NCI-H1048 (cell line): ENCODE measurements at places on chromosomes 4 and X.

- DNase-seq = no peak
Measured at GRCh38 chr4:156362581-156362980, 408.9 kb upstream of the CTSO start.

- no peak for DNase-seq
Measured at GRCh38 chrX:21781525-21781924, 23.6 kb upstream of the SMPX start.

DNA sequence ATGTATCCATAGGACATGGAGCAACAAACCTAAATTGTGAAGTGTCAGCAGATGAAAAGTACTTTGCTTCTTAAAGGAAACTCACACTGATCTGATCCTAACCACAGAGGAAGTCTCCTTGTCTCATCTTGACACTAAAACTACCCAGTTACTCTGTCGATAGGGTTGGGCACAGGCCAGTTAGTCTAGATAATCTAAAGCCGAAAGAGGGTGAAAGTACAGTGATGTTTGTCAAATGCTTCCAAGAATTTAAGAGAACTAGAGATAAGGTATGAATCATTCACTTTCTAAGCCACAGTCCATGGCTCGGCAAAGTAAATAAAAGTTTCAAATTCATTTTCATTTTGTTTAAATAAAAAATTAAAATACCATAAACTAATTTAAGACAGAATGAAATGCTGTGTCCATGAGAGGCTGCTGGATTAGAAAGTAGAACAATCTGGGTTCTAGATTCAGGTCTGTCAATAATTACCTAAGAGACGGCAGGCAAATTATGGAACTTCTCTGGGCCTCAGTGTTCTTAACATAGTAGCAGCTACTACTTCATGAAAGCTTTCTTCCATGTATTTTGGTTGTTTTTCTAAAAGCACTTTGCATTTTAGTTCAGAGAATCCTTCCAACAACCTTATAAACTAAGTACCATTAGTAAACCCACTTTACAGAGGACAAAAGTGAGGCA is 176.7 kb downstream of the LDB2 start:
- no peak for DNase-seq

GRCh38 chrX:44305921-44306320 is 37.6 kb downstream of the EFHC2 start:
- no peak for DNase-seq

DNA sequence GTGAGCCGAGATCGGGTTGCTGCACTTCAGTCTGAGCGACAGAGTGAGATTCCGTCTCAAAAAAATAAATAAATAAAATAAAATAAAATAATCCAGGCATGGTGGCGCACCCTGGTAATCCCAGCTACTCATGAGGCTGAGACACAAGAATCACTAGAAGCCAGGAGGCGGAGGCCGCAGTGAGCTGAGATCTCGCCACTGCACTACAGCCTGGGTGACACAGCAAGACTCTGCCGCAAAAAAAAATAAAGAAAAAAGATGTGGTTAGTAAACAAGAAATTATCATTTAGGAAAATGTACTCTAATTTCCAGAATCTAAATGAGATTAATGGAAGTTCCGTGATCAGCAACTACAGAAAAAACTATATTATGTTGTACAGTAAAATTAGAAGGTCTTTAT is 14.5 kb upstream of the LRBA start:
- DNase-seq = no peak

GRCh38 chrX:16022580-16023200 is 100.7 kb upstream of the GRPR start:
- no peak for DNase-seq

DNA sequence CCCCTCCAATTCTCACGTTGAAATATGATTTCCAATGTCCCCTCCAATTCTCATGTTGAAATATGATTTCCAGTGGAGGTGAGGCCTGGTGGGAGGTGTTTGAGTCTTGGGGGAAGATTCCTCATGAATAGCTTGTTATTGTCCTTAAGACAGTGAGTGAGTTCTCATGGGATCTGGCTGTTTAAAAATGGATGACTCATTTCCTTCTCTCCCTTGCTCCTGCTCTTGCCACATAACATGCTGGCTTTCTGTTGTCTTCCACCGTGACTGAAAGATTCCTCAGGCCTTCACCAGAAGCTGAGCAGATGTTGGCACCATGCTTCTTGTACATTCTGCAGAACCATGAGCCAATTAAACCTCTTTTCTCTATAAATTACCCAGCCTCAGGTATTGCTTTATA is 346.8 kb upstream of the TECRL start:
- no peak for DNase-seq

- DNase-seq = no peak
Measured at GRCh38 chr4:60463857-60464502, 736.1 kb upstream of the ADGRL3 start.

DNA sequence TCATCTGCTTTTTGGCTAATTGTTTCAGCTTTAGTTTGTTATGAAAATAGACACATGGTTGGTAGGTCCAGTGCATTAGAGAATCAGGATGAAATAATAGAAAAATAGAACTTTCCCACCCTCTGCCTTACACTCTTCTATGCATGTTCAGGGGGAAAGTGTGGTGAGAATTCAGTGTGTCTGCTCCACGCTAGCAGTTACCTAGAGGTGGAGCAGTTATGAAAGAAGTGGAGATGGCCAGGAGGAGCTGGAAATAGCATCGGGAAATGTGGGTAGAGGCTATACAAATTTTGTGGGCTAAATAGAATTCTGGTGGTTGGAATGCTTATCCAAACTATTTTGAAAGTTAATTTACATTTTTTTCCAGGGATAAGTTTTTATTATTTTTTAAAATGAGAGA is 91.4 kb upstream of the MAD2L1 start:
- peak; percentile 1 for DNase-seq

GRCh38 chr4:152709675-152710438 is 30.1 kb upstream of the TMEM154 start:
- DNase-seq = no peak

DNA sequence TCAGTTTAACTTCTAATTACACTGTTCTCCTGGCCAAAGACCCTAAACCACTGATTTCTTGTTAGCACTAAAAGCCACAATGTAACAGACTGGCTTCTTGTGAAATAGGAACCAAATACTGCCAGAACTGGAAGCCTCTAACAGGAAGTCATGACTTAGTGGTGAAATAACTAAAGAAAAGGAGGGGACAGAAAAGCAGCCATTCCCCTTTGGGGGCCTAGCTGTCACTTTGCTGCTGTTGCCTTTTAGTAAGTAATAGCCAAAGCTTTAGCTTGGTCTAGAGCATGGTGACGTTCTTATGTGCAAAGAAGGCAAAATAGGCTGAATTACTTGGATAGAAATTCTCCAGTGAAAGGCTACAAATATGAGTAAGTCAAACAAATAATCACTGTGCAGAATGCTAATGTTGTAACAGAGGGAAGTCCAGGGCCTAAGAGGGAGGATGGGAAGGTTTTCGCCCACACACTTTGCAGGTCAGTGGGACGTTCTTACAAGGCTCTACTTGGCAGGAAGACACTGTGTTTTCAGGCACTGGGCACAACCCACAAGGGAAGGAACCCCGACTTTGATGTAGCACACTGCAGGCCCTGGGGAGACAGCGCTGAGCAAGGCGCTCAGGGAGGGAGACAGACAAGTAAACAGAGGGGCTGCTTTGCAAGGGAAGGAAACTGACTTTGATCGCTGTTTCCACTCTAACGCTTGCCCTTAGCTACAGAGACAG is 16.7 kb downstream of the GAB3 start:
- no peak for DNase-seq

GRCh38 chrX:13128104-13128503 is 83.7 kb upstream of the FAM9C start:
- DNase-seq = no peak

DNA sequence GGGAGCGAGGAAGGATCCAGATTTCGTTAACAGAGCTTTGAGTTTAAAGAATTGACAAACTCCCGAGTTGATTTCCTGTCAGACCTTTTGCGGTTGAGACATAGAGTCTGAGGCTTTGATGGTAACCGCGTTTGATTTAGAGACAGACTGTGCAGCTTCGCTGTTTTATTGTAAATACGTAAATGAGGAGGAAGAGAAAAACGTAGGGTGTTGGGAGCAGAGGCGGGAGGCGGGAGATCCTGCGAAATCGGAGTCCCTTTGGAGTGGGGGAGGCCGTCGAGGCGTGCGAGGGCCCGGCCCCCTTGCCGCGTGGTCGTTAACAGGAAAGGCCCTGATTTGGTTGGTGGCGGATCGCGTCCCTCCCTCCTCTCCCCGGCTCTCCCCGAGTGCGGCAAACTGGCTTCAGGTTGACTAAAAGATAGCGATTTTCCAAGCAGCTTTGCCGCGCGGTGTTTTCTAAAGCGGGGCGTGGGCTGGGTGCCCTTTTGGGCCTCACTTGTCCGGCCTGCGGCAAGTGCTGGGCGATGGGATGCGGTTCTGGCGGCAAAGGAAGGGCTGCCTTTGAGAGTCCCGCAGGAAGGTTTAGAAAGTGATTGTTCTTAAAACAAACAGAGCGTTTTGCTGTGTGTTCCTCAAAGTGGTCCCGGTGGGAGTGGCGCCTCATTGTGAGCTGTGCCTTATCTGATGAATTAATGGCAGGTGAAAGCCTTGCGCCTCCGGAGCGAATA is 857 bp downstream of the SCML1 start:
- DNase-seq = no peak

DNA sequence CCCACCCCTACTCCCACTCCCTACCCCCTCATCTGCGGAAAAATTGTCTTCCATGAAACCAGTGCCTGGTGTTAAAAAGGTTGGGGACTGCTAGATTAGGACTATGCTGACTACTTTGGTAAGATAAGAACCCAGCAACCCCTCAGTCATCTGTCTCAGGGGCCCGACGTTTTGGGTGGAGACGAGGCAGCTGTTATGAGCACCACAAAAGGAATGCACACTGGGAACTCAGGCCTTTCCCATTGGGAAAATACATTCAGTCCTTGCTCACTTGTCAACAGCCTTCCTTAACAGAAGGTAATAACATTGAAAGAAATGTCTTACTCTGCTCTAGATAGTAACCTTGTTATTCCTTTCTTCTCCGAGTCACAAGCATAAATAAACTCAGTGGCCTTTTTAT is 310.8 kb downstream of the AFF2 start:
- no peak for DNase-seq

DNA sequence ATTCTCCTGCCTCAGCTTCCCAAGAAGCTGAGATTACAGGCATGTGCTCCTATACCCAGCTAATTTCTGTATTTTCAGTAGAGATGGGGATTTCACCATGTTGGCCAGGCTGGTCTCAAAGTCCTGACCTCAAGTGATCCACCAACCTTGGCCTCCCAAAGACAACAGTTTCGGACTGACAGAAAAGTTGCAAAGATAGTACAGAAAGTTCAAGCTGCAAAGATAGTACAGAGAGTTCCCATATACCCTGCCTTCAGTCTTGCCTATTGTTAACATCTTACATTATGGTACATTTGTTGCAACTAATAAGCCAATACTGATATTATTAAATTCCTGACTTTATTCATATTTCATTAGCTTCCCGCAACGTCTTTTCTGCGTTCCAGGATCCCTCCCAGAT is 65.8 kb downstream of the SUPT20HL2 start:
- DNase-seq = no peak

- no peak for DNase-seq
Measured at GRCh38 chrX:30301963-30302362, 7.2 kb downstream of the NR0B1 start.

GRCh38 chrX:107574711-107575110 is 53.6 kb upstream of the PRPS1 start:
- DNase-seq = no peak

DNA sequence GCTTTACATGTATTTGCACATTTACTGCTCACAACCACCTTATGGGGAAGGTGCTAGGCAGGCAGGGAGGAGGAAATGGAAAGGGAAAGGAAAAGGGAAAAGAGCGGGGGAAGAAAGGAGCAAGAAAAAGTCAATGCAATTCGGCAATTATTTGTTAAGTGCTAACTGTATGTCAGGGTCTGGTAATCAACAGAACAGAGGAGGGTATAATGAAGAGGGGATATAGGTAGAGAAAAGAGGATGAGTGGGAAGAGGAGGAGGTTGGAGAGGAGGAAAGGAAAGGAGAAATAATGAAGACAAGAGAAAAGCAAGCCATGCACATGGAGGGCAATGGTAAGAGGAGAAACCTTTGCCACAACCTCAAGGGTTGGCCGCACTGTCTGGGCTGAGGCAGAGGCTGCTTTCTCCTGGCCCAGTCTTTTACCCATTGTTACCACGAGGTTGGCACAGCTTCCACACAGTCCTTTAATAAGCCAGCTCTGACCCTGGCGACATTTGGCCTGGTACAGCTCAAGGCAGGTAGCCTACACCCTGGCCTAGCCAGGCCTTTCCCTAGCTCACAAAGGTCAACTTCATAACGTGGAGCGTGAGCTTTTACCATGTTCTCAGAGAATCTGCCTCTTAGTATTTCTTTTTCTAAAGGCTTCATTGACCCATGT is 836 bp downstream of the BTK start:
- DNase-seq = no peak

GRCh38 chrX:103806862-103807474 is 25.1 kb downstream of the RAB9B start:
- no peak for DNase-seq

DNA sequence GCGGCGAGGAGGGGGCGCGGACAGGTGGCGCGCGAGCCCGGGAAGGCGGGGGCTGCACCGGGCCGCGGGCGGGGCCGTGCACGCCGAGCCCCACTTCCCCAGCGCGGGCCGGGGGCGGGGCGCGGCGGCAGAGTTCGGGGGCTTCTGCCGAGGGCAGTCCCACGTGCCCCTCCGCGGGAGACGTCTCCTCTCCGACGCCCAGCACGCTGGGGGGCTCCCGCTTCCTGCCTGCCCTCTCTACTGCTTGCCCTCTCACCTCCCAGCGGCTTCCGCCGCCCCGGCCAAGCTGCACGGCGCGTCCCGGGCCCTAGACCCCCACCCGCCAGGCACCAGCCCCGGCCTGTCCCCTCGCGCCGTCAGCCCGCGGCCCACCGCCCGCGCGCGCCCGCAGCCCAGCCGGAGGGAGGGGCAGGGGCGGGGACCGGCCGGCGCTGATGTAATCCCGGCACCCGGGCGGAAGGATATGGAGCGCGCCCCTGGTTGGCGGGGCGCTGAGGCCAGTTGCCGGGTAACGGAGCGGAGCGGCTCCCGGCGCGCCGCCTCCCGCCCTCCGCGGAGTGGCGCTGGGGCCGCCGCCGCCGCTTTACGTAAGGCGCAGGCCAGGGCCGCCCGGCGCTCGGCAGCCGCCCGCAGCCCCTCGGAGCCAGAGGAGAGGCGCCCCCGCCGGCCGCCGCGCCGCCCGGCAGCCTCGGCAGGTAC is at the start of gene KIAA0232:
TSS of gene KIAA0232 (plus strand) at position 581 of the 699 bp plus-strand sequence. CDS start 41,727 bp downstream, outside the sequence.
- DNase-seq = peak; percentile 73

- DNase-seq = no peak
Measured at GRCh38 chrX:134821370-134821769, 163.1 kb upstream of the PLAC1 start.

DNA sequence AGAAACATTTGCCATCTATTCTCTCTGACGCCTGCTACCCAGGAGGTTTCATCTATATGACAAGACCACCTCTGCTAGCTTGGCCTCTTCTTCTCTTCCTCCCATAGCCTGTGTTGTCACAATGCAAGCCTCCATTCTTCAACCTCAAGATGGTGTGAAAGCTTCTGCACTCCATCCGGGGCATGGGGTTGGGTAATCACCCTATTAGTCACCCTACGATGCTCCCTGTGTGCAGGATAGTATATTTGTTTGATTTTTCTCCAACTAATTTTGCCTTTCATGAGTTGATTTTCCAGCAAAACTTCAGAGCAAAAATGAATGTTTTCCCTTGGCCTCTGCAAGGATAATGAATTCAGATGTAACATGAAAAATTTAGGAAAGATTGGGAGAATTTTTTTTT is 128.0 kb upstream of the STS start:
- DNase-seq = no peak

GRCh38 chr4:153234885-153235284 is 30.6 kb downstream of the TRIM2 start:
- no peak for DNase-seq

- no peak for DNase-seq
Measured at GRCh38 chr4:98909646-98910401, 19.1 kb downstream of the EIF4E start.

GRCh38 chrX:14062524-14062923 is 32.8 kb upstream of the GEMIN8 start:
- DNase-seq = no peak
